ENCODE measurements at places on chromosomes 12 and 14. TPM values are rescaled to one million over a fixed set of nuclear protein-coding genes. Genes with fewer than 3 reads are reported as not detected.

The PKP2 gene
- 12.7 TPM for total RNA-seq

The PRIM1 gene
- 25.0 TPM for total RNA-seq

The GPX2 gene
- 4.3 TPM for total RNA-seq

The PLEKHD1 gene
- total RNA-seq: 0.15 TPM

The KRT73 gene
- total RNA-seq: not detected

DNA sequence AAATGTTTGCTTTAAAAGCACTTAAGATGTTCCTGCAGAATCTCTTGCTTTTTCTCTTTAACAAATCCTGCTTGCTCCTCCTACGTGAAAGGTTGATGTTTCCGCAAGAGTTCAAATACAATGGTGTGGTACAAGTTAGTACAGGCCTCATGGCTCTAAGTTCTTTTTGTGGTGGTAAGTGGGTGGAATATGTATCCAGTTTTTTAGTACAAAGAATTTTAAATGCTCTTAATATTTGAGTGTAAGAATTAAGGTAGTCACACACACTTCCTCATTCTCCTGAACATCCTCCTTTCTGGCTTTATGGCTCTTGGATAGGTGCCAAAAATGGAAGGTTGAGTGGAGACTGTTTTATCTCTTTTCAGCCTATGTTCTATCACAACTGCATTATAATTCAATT is 1.8 kb downstream of the OTOGL start:
- 0 out of 2 replicates have a peak, but pooled peaks cover 5% of the 10 kb centered on the region for H3K4me1 ChIP-seq
- H3K4me3 ChIP-seq: no peak overlapping the region
- peak; percentile 21 for DNase-seq
- no peak overlapping the region for H3K27ac ChIP-seq
- H3K36me3 ChIP-seq: no peaks in the 10 kb centered on the region

- H3K27ac ChIP-seq: no peak overlapping the region
- peaks cover 13% of the 10 kb centered on the region for H3K27me3 ChIP-seq
- no peaks in the 10 kb centered on the region for H3K4me1 ChIP-seq
Measured at GRCh38 chr14:96104469-96105057, 65.4 kb downstream of the C14orf132 start.

DNA sequence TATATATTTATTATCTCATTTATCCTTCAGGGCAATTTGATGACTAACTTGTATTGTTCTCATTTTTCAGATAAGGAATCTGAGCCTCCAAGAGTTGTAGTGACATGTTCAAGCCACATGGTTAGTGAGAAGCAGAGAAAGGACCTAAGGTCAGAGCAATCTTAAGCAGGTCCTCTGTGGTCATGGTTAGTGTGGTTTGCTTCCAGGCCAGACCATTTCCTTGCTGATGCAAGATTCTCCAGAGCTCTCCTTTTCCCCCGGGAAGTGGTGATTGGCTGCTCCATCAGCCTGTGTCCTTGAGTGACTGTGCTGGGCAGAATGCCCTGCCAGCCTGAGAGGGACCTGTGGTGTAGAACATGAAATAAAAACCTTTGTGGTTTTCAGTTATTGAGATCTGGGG is 141.3 kb downstream of the KTN1 start:
- peak; percentile 93 for DNase-seq
- no peak overlapping the region for H3K4me3 ChIP-seq
- no peaks in the 10 kb centered on the region for H3K27me3 ChIP-seq
- no peak overlapping the region for H3K27ac ChIP-seq
- H3K4me1 ChIP-seq: peaks cover 13% of the 10 kb centered on the region

DNA sequence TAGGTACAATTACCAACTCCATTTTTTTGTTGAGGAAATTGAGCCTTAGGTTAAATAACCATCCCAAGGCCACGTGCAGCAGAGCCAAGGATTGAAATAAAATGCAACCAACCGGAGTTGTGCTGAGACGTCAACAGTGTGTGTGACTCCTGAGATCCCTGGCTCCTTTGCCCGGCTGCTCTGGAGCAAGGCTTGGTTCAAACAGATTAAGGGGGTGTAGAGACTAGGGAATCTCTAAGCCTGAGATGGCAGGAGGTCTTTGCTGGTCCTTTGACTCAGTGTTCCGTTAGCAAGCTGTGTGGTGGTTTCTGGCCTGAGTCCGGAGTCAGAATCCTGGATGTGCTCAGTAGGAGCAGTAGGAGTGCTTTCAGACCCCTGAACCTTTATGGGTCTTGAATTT is 1.4 kb upstream of the SLC8A3 start:
- no peak for DNase-seq
- H3K4me3 ChIP-seq: no peak overlapping the region
- H3K36me3 ChIP-seq: no peaks in the 10 kb centered on the region
- H3K27ac ChIP-seq: no peak overlapping the region

DNA sequence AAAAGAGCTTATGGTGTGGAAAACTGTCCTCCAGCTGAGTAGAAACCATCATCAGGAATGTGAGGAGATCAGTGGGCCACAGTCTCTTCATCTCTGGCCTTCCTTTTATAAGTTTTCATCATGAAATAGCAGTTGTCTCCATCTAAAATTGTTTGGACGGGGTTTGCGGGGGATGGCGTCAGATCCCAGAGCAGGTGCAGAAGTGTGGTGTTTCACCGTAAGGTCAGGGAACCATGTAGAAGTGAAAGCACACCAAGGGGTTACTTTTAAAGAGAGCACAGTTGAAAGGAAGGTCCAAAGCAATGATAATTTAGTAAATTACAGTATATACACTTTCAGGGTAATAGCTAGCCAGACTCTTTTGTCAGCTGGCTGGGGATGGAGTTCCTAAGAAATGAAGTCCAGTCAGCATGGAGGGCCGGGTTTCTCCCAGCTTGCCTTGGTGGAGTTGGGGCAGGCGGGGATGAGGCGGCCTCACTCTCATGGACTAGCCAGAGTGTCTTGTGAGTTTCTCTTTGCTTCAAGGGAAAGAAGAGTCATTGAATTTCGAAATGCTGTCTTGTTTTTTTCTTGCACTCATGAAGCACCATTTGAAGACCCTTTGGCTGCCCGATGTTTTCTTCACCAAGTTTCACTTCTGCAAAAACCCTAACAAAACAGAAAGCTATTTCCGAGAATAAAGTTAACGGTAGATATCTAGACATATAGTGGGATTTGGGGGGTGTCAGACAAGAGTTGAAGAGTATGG is 100.6 kb downstream of the ETV6 start:
- H3K27ac ChIP-seq: no peak overlapping the region
- no peaks in the 10 kb centered on the region for H3K27me3 ChIP-seq
- H3K4me1 ChIP-seq: peaks cover 21% of the 10 kb centered on the region

DNA sequence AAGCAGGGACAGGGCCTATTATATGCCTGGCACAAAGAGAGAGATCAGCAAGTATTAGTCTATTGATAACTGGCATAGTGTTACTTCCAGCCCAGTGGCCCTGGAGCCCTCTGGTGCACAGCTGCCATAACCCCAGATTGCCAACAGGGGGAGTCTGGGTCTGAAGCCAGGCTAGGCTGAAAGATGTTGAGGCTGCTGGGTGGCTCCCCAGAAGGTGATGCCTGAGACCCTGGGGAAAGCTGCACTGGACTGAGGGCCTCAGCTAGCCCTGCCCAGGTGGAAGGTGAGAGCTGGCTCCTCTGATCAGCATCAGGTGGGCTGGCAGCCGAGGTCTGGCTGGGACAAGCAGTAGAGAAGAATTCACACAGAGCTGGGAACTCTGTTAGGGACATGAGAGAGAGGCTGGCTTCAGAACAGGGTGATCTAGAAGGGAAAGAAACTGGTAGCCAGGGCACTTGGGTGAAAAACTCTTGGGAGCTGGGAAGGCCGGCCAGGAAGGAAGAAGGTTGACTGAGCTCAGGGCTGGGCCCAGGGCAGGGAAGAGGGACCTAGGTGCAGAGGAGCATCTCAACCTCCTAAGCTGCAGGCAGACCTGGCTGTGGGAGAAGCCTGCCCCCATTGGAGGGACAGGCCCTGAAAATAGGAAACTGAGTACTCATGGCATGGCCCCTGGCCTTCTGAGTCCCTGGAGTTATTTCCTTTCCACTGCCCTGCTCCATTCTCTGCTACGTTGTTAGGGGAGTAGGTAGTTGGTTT is 3.9 kb downstream of the GZMH start:
- no peaks in the 10 kb centered on the region for H3K4me1 ChIP-seq
- no peaks in the 10 kb centered on the region for H3K27me3 ChIP-seq
- no peaks in the 10 kb centered on the region for H3K36me3 ChIP-seq
- no peak overlapping the region for H3K4me3 ChIP-seq
- DNase-seq: peak; percentile 46

- no peak for DNase-seq
- peaks cover 7% of the 10 kb centered on the region for H3K36me3 ChIP-seq
Measured at GRCh38 chr12:27576667-27577347, 52.8 kb downstream of the PPFIBP1 start.

- peak; percentile 93 for DNase-seq
- no peaks in the 10 kb centered on the region for H3K27me3 ChIP-seq
- H3K4me3 ChIP-seq: peak overlapping the region; percentile 35
- peaks cover 15% of the 10 kb centered on the region for H3K4me1 ChIP-seq
Measured at GRCh38 chr12:46585854-46586621, 213.5 kb upstream of the SLC38A2 start.

DNA sequence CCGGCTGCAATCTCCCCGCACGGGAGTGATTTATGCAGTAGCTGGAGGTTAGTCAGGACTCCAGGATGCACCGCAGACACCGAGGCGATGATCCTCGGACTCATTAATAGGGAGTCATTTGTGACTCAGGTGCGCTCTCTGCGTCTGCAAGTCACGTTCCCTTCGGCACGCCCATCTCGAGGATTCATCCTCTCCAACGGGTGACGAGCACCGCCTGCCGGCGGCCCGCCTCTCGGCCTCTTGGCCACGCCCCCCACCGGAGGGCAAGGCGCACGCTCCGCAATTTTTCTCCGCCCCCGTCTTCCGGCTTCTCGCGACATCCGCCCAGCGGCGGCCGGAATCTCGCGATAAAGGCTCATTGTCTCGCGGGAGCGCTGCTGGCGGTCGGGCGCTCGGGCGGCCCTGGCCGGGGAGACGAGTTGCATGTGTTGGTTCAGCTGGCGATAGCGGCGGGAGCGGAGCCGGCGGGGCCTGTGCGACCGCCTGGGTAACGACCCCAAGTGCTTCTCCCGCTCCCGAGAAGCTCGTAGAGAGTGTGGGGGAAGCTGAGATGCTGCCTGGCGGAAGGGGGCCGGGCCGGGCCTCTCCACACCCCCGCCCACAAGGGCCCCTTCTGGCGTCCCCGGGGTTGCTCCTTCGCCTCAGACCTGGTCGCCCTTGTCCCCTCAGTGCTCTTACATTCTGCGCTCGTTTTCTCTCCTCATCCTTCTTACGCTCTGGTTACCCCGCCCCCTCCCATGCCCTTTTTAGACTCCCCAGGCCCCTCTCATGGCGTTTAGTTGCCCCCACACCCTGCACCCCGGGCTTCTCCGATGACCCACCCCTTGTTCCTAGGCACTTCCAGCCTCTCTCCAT is at the start of gene DENR:
Gene DENR, plus strand, starts transcription at position 361 of the 855 bp plus-strand sequence. CDS start 878 bp downstream, outside the sequence.
- H3K27ac ChIP-seq: peak within 1 kb of the TSS; percentile 54
- H3K27me3 ChIP-seq: no peaks in the 10 kb centered on the region
- peaks cover 34% of the 10 kb centered on the region for H3K36me3 ChIP-seq
- DNase-seq: peak; percentile 100
- peak within 1 kb of the TSS; percentile 81 for H3K4me3 ChIP-seq
- H3K4me1 ChIP-seq: peaks cover 30% of the 10 kb centered on the region

- H3K4me3 ChIP-seq: no peak overlapping the region
- H3K27ac ChIP-seq: no peak overlapping the region
- H3K4me1 ChIP-seq: no peaks in the 10 kb centered on the region
Measured at GRCh38 chr12:11862798-11863197, 207.9 kb upstream of the BCL2L14 start.

- no peaks in the 10 kb centered on the region for H3K27me3 ChIP-seq
- H3K4me3 ChIP-seq: no peak overlapping the region
- peaks cover 5% of the 10 kb centered on the region for H3K4me1 ChIP-seq
- H3K36me3 ChIP-seq: no peaks in the 10 kb centered on the region
- no peak overlapping the region for H3K27ac ChIP-seq
Measured at GRCh38 chr14:23951590-23952201, 1.9 kb upstream of the DHRS4 start.

GRCh38 chr14:32669391-32669790 is 269.3 kb upstream of the NPAS3 start:
- no peaks in the 10 kb centered on the region for H3K4me1 ChIP-seq
- H3K27ac ChIP-seq: no peak overlapping the region
- H3K36me3 ChIP-seq: no peaks in the 10 kb centered on the region
- H3K4me3 ChIP-seq: no peak overlapping the region
- no peaks in the 10 kb centered on the region for H3K27me3 ChIP-seq

- H3K36me3 ChIP-seq: no peaks in the 10 kb centered on the region
- H3K27ac ChIP-seq: no peak overlapping the region
- no peaks in the 10 kb centered on the region for H3K4me1 ChIP-seq
- DNase-seq: no peak
- H3K27me3 ChIP-seq: peaks cover 17% of the 10 kb centered on the region
- H3K4me3 ChIP-seq: no peak overlapping the region
Measured at GRCh38 chr14:104598910-104599273, 5.7 kb downstream of the TMEM179 start.

DNA sequence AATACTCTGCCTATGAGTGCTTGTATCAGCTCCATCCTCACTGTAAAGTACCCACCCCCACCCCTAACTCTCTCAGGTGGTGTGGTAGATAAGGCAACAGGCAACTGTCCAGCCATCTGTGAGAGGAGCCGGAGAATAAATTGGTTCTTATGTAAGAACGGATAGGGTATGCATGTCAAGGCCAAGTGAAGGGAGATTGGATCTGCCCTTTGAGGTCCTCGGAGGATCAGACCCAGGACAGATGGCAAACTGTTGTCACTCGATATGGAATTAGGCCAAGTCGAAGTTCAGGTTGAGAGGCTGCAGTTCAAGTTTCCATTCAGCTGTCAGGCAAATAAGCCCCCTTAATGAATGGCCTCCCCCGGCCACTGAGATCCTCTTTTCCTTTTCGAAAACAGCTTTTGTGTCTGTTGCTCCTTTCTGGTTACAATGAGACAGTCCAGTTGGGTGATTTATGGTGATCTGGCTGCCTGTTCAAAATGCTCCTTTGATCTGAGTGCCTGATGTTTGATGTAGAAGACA is 120.3 kb downstream of the VRK1 start:
- no peaks in the 10 kb centered on the region for H3K36me3 ChIP-seq
- no peak overlapping the region for H3K4me3 ChIP-seq
- H3K4me1 ChIP-seq: no peaks in the 10 kb centered on the region

- H3K4me1 ChIP-seq: no peaks in the 10 kb centered on the region
- no peaks in the 10 kb centered on the region for H3K27me3 ChIP-seq
- no peaks in the 10 kb centered on the region for H3K36me3 ChIP-seq
- H3K27ac ChIP-seq: no peak overlapping the region
- DNase-seq: no peak
- no peak overlapping the region for H3K4me3 ChIP-seq
Measured at GRCh38 chr12:3815094-3815766, 58.0 kb downstream of the PARP11 start.

Data from PC-3 (cell line).